ENCODE measurements at places on chromosomes 16 and 17. TPM values are rescaled to one million over a fixed set of nuclear protein-coding genes. Genes with fewer than 3 reads are reported as not detected.

DNA sequence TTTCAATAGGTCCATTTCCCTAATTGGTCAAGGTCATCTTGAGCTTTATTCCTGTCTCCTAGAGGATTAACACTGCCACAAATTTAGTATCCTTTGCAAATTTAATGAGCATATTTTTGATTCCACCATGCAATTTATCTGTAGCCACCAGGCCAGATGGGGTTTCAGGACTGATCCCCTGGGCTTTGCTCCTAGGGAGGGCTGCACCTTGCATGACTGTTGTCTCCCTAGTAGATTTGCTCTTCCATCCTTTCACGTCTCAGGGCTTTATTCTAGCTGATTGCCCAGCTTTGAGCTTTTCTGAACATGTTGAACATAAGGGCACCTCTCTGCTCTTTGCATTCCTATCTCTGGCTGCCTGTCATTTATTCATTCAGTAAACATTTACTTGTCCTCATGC is 7.7 kb upstream of the KCNH6 start:
- no peak for DNase-seq

DNA sequence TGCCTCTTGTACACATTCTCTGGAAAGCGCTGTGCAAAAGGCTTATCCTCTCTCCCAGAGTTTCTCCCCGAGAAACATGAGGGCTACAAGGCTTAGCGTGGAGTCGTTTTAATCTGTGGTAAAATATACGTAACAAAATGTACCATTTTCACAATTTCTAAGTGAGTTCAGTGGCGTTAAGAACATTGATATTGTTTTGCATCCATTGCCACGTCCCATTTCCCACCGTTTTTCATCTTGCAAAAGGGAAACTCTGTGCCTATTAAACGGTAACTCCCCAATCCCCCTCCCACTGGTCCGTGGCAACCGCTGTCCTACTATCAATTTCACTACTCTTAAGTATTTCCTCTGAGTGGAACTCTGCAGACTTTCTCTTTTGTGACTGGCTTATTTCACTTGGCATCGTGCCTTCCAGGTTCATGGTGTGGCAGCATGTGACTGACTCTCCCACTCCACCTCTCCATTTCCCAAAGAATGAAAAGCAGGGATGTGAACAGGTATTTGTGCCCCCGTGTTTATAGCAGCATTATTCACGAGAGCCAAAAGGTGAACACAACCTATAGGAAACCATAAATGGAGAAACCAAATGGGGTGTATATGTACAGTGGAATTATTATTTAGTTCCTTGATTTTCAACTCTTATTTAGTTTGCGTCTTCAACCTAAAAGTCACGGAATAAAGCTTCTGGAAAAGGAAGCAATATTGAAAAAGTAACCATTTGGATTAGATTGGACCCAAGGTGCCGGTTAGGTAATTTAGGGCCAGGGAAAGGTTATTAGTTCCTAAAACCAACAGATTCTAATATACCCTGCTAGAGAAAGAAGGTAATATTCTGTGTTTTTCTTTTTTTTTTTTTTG is 1.1 kb upstream of the USP32 start:
- peak; percentile 83 for DNase-seq

DNA sequence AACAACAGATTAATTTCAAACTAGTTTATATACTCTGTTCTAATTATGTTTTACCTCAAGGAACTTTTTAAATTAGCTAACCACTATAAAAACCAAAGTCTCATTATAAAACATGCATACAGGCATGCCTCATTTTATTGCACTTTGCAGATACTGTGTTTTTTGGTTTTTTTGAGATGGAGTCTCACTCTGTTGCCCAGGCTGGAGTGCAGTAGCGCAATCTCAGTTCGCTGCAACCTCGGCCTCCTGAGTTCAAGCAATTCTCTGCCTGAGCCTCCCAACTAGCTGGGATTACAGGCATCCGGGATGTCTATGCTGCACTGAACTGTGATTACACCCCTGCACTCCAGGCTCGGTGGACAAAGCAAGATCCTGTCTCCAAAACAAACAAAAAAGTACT is 8.8 kb upstream of the JPT1 start:
- no peak for DNase-seq

DNA sequence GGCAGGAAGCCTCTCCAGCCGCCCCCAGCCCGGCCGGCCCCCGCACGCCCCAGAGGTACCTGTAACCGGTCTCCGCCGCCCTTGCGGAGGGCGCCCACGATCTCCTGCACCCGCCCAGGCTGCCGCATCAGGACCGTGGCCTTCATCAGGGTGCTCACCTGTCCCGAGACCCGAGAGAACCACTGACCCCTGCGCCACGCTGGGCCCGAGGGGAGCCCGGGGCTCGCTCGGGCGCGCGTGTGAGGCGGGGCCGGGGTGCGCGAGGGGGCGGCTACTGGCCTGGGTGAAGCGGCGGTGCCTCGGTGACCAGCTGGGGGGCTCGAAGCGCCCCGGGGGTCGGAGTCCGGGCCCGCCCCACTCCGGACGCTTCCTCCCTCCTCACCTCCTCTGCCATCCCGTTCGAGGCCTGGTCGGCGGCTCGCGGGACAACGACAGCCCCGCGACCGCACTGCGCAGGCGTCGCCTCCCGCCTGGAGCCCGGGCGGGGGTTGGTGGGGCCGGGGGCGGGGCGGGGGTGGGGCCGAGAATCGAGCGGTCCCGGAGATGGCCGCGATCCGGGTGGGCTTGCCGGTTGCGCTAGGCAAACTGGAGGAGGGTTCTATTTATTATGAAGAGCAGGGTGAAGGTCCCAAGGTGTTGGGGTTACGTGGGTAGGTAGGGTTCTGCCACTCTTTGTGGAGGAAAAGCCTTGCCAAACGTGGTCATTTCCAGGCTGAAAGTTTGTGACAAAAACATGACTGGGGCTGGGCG is at the start of gene NT5C3B:
NT5C3B (minus strand) TSS at position 433 of the 750 bp plus-strand sequence; CDS start at position 394, 39 bp downstream.
- peak; percentile 56 for DNase-seq

- no peak for DNase-seq
These were observed 9.2 kb downstream of the CACNG1 start for GRCh38 chr17:67053438-67054000.

GRCh38 chr17:42067371-42068091 is 17.1 kb upstream of the C17orf113 start:
- peak; percentile 86 for DNase-seq

DNA sequence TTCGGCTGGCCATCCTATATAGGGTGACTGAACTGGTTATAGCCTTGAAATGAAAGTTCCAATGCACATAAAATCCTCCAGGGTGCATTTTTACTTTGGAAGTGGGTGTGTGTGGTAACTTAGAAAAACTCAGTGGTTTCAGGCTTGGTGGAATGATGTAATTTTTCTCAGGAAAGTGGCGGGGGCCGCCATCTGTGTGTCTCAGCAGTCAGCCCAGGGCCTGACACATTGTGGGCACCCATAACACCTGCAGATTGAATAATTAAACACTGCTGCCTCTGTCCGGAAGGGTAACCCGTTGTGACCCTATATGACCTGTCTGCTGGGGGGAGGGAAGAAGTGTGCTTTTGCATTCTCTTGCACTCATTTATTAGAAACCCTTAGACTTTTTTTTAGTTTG is 2.2 kb upstream of the PDP2 start:
- no peak for DNase-seq

GRCh38 chr16:67245186-67245585 is 2.1 kb downstream of the FHOD1 start:
- DNase-seq: no peak

KRT36 gene
- total RNA-seq: not detected

CCL11 gene
- 3.6 TPM for total RNA-seq

ZNF688 gene
- total RNA-seq: 23.0 TPM

Measured in mucosa of descending colon (tissue), 3 donors.